ENCODE measurements at places on chromosomes 5 and 9. TPM values are rescaled to one million over a fixed set of nuclear protein-coding genes. Genes with fewer than 3 reads are reported as not detected.

GRCh38 chr5:127834554-127834953 lies 131.4 kb downstream of the CCDC192 start:
- no peak for DNase-seq

DNA sequence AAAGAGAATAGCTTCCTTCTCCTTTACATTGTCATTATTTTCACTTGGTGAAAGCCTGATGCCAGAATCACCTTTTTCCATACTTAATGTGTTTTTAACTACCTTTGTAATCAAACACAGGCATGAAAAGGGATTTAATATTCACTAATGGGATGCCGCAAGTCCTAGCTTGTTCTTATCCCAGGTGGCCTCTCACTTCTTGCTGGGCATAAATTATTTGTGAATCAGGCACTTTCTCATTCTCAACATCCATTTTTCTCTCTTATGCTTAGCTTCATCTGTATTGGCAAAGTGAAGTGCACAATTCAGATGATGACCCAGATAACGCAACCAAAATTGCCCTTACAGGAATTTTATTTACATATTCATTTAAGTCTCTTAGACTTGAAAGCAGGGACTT lies 10.9 kb downstream of the ACTL7B start:
- no peak for DNase-seq

DNA sequence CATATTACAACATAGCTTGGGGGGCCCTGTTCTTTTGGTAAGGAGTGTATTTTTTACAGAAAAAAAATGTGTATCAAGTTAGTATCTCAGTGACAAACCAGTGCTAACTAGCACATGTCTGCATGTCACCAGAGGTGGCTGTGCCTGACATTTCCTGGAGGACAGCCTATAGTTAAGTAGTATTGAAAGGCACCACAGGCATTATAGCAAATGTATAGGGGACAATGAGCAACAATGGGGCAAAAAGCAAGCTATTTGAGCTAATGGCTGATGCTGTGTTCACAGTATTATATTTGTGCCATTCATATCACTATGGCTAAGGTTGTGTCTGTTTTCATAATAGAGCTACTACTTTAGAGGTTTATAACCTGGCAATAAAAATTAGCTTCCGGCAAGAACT lies 1644.0 kb downstream of the MAT2B start:
- DNase-seq: no peak

DNA sequence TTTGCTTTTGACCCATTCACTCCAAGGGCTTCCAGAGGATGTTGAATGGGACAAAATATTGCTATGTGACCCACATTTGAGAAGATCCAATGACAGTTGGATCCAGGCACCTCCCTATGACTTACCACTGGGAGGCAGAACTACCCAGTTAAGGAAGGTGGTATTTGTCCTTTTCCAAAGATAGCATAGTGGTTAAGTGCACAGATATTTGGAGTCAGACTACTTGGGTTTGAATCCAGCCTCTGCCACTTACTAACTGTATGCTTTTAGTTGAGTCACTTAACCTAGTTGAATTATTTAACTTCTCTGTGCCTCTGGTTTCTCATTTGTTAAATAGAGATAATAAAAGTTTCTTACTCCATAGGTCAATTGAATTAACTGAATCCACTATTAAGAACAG lies 74.5 kb upstream of the PALM2AKAP2 start:
- no peak for DNase-seq

DNA sequence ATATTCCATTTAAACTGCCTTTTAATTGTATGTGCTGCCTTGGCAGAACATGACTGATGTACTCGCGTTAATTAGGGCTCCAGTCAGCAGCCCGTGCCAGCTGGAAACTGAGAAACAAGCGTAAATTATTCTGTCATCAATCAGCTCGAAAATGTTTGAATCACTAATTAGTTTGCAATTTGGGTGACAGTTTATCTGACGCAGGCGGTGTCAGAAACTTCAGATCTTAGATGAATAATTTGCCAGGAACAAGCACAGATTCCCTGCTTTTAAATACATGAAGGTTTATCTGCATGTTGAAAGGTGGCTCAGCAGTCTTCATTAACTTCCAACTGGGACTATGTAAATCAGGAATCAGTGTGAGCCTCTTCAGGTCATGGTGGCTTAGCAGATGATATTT lies 176.0 kb upstream of the TLE4 start:
- DNase-seq: no peak

GRCh38 chr5:55692509-55692908 lies 19.6 kb downstream of the SLC38A9 start:
- no peak for DNase-seq

GRCh38 chr5:180034564-180034963 lies 37.0 kb downstream of the RNF130 start:
- DNase-seq: no peak

DNA sequence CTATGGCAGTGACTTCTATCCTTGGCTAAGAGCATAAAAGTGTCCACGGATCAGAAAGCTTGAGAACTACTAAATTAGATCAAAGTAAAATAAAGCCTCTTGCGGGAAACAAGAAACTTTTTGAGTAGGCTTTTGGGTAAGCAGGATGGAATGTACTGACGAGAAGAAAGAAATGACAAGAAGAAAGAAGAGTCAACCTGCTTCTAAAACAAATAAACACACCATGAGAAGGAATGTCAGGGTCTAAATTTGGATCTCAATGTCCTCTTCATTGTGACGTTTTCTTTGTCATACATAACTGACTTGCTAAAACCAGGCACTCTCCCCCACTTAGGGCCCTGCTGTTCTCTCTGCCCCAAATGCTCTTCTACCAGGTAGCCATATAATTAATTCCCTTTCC lies 290.1 kb upstream of the PTGER4 start:
- no peak for DNase-seq

GRCh38 chr5:9239626-9240025 lies 306.2 kb downstream of the SEMA5A start:
- no peak for DNase-seq

- DNase-seq: no peak
Measured at GRCh38 chr9:90198956-90199355, 443.7 kb downstream of the DIRAS2 start.

- no peak for DNase-seq
Measured at GRCh38 chr9:134007150-134007549, 15.0 kb upstream of the VAV2 start.

DNA sequence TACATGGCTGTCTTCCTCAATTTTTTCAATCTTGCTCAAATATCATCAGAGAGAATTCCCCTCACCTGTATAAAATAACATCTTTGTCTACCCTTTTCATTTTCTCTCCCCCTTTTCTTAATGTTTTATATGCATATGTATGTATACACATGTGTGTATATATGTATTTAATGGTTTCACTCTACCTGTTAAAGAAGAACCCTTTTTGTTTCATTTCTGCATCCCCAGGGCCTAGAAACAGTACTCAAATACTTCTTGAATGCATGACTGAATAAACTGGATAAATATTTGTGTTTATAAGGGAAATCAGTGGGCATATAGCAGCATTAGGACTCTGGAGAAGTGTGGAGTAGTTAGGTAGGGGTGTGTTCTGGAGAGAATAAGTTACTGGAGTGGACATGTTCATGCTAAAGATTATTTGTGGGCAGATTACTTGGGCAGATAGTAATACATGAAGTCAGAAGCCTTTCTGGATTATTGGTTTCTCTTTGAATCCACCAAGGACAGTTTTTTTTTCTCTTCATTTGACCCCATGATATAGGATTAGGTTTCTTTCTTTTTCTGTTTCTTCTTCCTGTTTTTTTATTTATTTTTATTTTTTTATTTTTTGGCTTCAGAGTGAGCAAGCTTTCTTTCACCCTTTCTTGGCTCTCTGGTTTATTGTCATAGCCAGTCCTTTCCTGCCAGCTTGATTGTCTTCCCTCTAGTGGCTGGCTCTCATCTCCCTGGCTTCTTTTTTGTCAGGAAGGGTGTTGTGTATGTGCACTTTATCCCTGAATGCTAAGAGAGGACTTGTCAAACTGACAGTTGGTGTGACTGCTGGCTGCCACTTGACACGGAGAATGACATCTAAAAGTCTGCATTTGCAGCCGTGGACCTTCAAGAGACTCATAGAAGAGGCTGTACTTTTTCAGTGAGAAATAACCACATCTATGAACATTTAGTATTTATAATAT lies 89.3 kb downstream of the ZCCHC7 start:
- DNase-seq: no peak

GRCh38 chr5:143687604-143688003 lies 124.4 kb upstream of the HMHB1 start:
- DNase-seq: no peak

DNA sequence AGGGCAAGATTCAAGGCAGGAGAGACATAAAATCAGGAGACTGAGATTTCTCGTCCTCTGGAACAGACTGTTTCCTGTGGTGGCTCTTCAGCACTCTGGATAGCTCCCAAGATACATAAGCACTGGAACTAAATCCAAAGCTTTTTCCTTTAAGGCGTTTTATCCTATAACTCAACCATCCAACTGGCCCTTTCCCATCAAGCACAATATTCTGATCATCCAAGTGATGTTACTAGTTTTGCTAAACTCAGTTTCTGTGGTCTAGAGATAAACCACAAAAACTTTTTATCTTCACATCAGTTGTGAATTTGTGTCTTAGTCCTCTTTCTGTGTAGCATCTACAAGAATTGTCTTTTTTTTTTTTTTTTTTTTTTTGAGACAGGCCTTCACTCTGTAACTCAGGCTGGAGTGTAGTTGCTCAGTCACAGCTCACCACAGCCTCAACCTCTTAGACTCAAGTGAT lies 299.4 kb downstream of the COX7C start:
- no peak for DNase-seq

DNA sequence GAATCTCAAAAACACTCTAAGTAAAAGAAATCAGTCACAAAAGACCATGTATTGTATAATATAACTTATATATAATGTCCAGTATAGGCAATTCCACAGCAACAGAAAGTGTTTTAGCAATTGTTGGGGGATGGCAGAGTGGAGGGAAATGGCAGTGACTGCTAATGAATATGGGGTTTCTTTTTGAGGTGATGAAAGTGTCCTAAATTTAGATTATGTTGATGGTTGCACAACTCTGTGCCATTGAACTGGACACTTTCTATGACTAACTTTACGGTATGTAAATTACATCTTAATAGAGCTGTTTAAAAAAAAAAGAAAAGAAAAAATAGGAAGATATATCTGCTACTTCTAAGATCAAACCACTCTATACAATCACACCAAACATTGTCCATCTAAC lies 124.9 kb upstream of the ZNF462 start:
- no peak for DNase-seq

GRCh38 chr9:15965246-15965745 lies 412.5 kb downstream of the CCDC171 start:
- DNase-seq: no peak

- DNase-seq: no peak
Measured at GRCh38 chr9:76246680-76247079, 147.5 kb downstream of the RFK start.

- no peak for DNase-seq
Measured at GRCh38 chr9:128408963-128409431, 11.7 kb upstream of the CERCAM start.

- DNase-seq: no peak
Measured at GRCh38 chr9:81798606-81799005, 109.3 kb upstream of the TLE1 start.

DNA sequence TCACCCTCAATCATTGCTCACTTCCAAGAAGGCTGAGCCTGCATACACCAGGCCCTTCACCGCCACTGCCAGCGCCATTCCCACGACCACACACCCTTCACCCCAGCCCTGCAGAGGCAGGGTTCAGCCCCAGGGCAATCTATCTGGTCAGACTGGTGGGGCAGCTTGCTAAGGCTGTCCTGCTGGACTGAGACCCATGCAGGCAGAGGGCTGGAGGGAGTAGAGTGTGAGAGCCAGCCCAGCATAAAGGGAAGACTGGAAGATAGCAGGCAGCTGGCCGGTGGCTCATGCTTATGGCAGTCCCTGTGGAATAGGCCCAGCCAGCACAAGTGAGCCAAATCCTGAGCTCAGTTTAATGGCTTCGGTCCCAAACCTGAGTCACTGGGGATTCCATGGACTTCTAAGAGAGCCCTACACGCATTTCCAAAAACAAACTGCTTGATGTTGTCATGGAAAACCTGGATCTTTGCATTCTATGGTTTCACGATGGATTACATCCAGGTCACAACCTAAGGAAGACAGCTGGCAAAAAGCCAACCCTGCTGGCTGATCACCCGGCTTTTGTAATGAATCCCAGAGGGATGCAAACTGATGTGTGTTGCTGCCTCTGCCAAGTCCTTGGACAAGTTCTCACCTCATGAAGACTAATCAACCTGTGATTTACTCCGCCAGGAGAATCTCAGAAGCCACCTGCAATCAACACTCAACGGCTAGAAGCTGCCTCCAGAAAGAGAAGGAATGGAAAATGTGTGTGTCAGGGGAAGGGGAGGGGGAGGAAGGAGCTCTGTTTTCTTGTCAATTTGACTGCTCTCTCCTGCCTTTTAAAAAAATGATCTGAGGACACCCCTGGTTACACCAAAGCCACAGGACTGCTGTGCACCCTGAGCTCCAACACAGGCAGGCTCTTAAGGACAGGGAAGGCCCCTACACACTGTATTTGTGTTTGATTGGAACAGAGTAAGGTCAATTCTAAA lies 143.6 kb downstream of the LHFPL2 start:
- DNase-seq: no peak

GRCh38 chr9:116073826-116074225 lies 79.8 kb upstream of the PAPPA start:
- no peak for DNase-seq

- DNase-seq: no peak
Measured at GRCh38 chr5:171897231-171897630, 109.2 kb downstream of the FBXW11 start.

DNA sequence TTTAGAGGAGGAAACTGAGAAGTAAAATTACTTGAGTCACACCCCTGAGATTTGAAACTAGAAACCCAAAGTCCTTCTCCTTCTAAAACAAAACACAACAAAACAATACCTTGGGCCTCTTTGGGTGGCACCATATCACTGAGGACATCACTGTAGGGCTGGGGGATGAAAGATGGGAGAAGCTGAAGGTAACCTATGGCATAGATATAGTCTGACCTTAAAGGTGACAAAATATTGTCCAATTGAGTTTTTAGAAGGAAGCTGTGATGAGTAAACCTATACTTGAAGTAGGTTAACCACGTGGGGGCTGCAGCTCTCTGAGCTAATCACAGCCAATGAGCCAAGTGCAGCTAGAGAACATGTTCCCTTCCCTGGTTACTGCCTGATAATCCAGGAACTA lies 167.4 kb upstream of the CD180 start:
- no peak for DNase-seq

DNA sequence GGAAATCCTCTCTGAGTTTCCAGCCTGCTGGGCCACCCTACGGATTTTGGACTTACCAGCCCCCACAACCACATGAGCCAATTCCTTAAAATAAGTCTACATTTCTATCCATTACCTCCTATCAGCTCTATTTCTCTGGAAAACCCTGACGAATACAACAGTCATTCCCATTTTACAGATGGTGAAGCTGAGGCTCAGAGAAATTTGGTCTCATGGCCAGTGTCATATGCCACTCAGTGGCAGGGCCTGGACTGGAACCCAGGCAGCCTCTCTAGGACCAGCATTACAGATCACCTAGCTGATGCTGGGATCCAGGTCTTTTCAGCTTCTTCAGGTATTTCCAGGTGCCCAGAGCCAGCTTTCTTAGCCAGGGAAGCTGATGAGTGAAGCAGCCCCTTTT lies 45.0 kb upstream of the SH3PXD2B start:
- DNase-seq: no peak

Gene PCA3
- total RNA-seq: not detected

Gene TRIM36
- total RNA-seq: not detected

Gene CSF1R
- 0.10 TPM for total RNA-seq

Gene TPM2
- total RNA-seq: 2.2 TPM

Gene GADD45G
- 16.7 TPM for total RNA-seq

Gene SPEF2
- total RNA-seq: 4.3 TPM
